Aortic smooth muscle cell (primary cell): ENCODE measurements at places on chromosomes 4 and X. TPM values are rescaled to one million over a fixed set of nuclear protein-coding genes. Genes with fewer than 3 reads are reported as not detected.

The TRPC5OS gene
- total RNA-seq, result not detected in 2 replicates

The UCHL1 gene
- total RNA-seq, result 193 and 197 TPM in 2 replicates

The CLDN22 gene
- not detected in 2 replicates for total RNA-seq

The CFAP97 gene
- 42.5 TPM in 2 replicates for total RNA-seq

The GPR119 gene
- not detected in 2 replicates for total RNA-seq

The FGG gene
- not detected in 2 replicates for total RNA-seq

The MXRA5 gene
- 0.12 and 0.13 TPM in 2 replicates for total RNA-seq

The BEND2 gene
- not detected in 2 replicates for total RNA-seq

The LGI2 gene
- 1.1 and 1.6 TPM in 2 replicates for total RNA-seq

The MAGEB1 gene
- total RNA-seq, result not detected in 2 replicates

The NLGN4X gene
- 0.92 and 2.0 TPM in 2 replicates for total RNA-seq

The COL4A6 gene
- 4.4 and 7.3 TPM in 2 replicates for total RNA-seq

The NMU gene
- not detected in 2 replicates for total RNA-seq

The ABLIM2 gene
- 3.0 and 4.2 TPM in 2 replicates for total RNA-seq

The GABRA4 gene
- under 0.01 and 0.12 TPM in 2 replicates for total RNA-seq

The SORBS2 gene
- total RNA-seq, result 3.4 and 6.1 TPM in 2 replicates
